ENCODE measurements at places on chromosomes 12 and 14.

GRCh38 chr12:6368906-6369525 is 6.3 kb downstream of the SCNN1A start:
- no peak for DNase-seq

GRCh38 chr12:13749389-13749788 is 232.0 kb downstream of the GRIN2B start:
- no peak for DNase-seq

DNA sequence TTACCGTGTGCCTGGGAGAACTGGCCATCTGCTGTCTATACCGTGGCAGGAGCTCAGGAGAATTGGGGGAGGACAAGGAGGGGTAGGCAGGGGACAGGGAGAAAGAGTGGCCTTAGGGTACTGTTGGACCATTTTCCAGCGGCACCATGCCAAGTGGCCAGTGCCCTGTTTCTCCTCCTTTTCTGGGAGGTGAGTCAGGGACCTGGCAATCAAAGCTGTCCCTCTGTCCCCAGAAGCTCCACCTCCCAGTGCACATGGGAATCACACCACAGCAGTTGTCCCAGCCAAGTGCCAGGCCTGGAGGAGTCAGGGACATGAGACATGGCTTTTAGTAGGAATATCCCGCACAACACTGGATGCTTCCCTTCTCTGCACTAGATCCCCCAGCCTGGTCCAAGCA is 118.0 kb downstream of the GCH1 start:
- no peak for DNase-seq

GRCh38 chr14:55638665-55639064 is 58.7 kb downstream of the KTN1 start:
- no peak for DNase-seq

DNA sequence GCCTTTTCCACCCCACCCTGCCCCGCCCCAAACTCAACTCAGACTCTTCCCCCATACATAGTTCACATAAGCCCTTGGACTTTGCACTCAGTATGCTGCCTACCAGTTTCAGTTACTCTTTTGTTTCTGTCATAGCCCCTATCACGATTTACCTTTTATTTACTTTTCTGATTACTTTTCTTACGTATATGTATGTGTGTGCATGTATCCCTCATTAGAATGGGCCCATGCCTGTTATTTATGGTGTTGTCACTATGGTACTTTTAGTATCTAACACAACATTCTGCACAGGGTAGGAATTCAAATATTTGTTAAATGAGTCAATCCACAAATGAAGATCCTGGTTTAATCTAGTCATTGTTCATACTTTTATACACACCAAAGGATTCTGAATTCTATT is 16.5 kb upstream of the LUM start:
- no peak for DNase-seq
